ENCODE measurements at places on chromosomes 5 and 9. TPM values are rescaled to one million over a fixed set of nuclear protein-coding genes. Genes with fewer than 3 reads are reported as not detected.

DNA sequence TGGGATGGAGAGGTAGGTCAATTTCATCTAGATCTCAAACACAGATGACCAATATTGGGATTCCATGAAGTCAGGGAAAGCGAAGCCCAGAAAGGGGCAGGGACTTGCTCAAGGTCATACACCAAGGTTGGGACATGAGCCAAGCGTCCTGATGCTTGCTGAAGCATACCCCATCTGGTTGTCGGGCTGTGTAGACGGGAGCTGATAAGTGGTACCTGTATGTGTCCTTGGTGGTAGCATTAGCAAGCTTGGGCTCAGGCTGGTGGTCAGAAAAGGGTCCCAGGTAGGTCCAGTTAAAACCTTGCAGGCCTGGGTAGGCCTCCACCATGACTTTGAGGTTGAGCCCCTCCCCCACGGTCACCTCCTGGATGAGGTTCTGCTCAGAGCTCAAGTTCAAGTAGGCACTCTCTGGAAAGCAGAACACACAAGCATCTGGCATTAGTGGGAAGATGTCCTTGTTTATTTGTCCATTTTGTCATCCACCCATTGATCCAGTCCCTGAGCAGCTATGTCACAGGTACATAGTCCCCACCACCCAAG lies 13.2 kb downstream of the CSF1R start:
- no peak for DNase-seq

Gene MARCOL
- not detected for total RNA-seq

DNA sequence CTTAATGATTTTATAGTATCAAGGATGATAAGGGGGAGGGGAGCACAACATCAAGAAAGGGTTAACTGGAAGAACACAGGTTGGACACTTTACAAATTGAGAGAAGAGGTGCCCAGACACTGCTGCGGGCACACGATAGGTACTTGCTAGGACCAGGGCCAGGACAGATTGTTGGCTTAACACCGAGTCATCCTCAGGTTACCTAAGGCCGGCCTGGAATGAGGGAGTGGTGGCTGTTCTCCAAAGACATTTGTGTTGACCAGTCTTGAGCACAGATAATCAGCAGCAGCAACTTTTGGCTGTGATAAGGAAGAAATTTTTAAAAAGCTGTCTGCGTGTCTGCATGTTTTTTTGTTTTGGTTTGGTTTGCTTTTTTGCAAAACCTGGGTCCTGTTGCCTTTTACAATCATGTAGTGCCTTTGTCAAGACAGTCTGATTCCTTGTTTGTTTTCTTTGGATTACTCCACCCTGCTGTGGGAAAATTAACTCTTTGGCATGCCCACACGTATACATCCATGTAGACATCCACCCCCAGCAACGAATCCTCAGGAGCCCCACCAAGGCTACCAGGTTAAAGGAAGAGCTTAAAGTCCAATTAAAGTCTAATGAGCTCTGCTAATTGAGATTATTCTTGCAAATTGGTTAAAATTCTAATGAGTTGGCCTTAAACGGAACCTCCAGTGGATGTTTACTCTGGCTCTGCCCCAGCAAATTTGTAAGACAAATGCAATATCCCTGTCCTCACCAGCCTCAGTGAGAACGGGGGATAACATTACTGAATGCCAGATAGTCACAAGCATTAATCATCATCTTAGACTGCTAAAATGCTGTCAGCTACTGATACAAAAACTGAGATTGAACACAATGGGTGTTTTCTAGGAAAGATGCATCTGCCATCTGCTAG lies 382.3 kb downstream of the ACTL7B start:
- DNase-seq: peak; percentile 95

DNA sequence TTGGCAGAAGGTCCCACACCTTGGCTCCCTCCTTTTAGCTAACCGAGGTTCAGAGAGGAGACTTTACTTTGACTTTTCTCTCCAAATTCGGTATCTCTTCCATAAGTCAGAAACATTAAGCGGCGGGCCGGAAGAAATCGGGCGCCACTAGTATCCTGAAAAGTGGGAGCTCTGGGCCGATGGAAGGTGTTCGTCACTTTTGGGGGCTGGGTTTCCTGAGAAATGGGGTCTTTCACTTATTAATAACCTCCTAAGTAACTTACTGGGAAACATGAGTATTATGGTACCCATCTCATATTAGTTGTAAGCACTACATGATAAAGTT lies 716 bp downstream of the STX17 start:
- no peak for DNase-seq

- DNase-seq: no peak
These were observed 26.2 kb upstream of the MSX2 start for GRCh38 chr5:174698156-174698555.

GRCh38 chr5:176741561-176742211 lies 68.7 kb upstream of the UNC5A start:
- DNase-seq: no peak

Measured in fibroblast of the aortic adventitia (primary cell).